ENCODE measurements at places on chromosomes 16 and 17. TPM values are rescaled to one million over a fixed set of nuclear protein-coding genes. Genes with fewer than 3 reads are reported as not detected.

DNA sequence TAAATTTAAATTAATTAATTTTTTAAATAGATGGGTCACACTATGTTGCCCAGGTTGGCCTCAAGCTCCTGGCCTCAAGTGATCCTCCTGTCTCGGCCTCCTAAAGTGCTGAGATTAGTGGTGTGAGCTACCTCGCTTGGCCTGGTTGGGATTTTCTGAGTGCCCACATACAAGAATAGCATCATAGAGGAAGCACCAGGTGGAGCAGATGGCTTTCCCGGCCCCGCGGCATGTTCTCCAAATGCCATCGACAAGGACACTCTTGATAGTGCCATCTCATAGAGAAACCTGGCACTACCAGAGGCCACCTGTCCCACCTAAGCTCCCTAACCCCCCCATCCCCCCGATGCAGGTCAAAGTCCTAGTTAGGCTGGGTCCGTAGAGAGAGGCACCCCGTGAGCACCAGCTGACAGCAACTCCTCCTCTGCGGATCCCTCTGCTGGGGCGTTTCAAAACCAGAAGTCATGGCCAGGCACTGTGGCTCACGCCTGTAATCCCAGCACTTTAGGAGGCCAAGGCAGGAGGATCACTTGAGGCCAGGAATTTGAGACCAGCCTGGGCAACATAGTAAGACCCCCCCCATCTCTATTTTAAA, 65.9 kb downstream of the DNAH3 start:
- H3K4me3 ChIP-seq = no peak overlapping the region
- H3K36me3 ChIP-seq = no peaks in the 10 kb centered on the region
- H3K27me3 ChIP-seq = no peaks in the 10 kb centered on the region
- no peak for DNase-seq
- peaks cover 2% of the 10 kb centered on the region for H3K4me1 ChIP-seq

- no peaks in the 10 kb centered on the region for H3K36me3 ChIP-seq
- H3K27me3 ChIP-seq = peaks cover 56% of the 10 kb centered on the region
- H3K4me3 ChIP-seq = no peak overlapping the region
- no peaks in the 10 kb centered on the region for H3K4me1 ChIP-seq
- no peak overlapping the region for H3K27ac ChIP-seq
Observed at GRCh38 chr17:1298606-1299005, 19.1 kb downstream of the TRARG1 start.

GRCh38 chr16:8848939-8849391, 19.8 kb downstream of the CARHSP1 start:
- H3K4me3 ChIP-seq = no peak overlapping the region
- peak; percentile 2 for DNase-seq
- peaks cover 34% of the 10 kb centered on the region for H3K4me1 ChIP-seq
- H3K36me3 ChIP-seq = peaks cover 74% of the 10 kb centered on the region

DNA sequence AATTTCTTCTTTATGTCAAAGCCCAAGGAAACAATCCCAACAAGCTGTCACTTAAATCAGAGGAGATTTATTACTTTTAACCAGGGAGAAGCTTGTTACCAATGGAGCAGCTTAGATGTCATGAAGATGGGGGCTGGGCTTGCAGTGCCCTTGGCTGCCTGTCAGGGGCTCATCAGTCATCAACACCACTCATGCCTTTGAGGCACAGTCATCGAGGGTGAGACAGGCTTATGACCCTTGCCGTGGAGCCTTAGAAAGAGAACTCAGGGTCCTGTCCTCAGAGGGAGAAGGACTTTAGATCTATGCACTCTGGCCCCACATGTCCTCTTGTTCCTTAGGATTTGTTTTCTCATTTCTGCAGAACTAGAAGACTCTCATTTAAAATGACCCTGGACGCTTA, 318.3 kb downstream of the CBLN1 start:
- H3K4me3 ChIP-seq = no peak overlapping the region
- no peaks in the 10 kb centered on the region for H3K36me3 ChIP-seq
- peak; percentile 7 for DNase-seq
- no peaks in the 10 kb centered on the region for H3K27me3 ChIP-seq
- no peak overlapping the region for H3K27ac ChIP-seq

DNA sequence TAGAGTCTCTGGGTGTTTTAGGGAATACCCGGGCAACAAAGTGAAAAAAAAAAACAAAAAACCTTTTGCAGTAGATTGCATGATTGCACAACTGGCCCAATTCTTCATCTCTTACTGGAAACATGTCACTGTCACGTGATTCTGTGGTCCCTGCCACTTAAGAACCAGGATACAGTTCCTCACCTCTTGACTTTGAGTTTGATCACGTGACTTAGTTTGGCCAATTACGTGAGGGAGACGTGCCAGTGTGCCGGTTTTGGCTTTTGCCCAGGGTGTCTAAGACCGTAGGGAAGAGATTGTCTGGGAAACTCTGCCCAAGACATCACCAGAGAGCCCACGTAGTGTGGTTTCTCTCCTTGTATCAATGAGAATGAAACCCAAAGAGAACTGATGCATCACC, 88.7 kb downstream of the GRIN2A start:
- peaks cover under 1% of the 10 kb centered on the region for H3K4me1 ChIP-seq
- H3K4me3 ChIP-seq = no peak overlapping the region
- DNase-seq = no peak
- H3K27me3 ChIP-seq = no peaks in the 10 kb centered on the region
- no peaks in the 10 kb centered on the region for H3K36me3 ChIP-seq

- H3K4me1 ChIP-seq = no peaks in the 10 kb centered on the region
- no peak for DNase-seq
- no peaks in the 10 kb centered on the region for H3K27me3 ChIP-seq
- H3K36me3 ChIP-seq = peaks cover 100% of the 10 kb centered on the region
- no peak overlapping the region for H3K27ac ChIP-seq
Observed at GRCh38 chr16:28106467-28107215, 43.1 kb upstream of the GSG1L start.

- no peak overlapping the region for H3K4me3 ChIP-seq
- DNase-seq = no peak
- peaks cover 20% of the 10 kb centered on the region for H3K4me1 ChIP-seq
Observed at GRCh38 chr17:19263641-19264051, 26.5 kb downstream of the EPN2 start.

DNA sequence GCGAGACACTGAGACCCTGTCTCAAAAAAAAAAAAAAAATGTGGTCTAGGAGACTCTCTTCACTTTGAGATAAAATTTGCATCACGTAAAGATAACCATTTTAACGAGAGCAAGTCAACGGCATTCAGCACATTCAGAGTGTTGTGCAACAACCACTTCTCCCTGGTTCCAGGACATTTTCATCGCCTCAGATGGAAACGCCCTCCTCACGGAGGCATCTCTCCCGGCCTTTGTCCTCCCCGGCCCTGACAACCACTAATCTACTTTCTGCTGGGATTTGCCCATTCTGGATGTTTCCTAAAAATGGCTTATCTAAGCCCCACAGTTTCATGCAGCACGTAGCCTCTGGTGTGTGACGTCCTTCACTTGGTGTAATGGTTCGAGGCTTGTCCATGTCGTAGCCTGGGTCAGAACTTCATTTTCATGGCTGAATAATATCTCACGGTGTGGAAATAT, 6.4 kb upstream of the NPRL3 start:
- no peak for DNase-seq
- H3K27me3 ChIP-seq = peaks cover 8% of the 10 kb centered on the region
- no peaks in the 10 kb centered on the region for H3K4me1 ChIP-seq
- no peak overlapping the region for H3K27ac ChIP-seq
- no peak overlapping the region for H3K4me3 ChIP-seq

DNA sequence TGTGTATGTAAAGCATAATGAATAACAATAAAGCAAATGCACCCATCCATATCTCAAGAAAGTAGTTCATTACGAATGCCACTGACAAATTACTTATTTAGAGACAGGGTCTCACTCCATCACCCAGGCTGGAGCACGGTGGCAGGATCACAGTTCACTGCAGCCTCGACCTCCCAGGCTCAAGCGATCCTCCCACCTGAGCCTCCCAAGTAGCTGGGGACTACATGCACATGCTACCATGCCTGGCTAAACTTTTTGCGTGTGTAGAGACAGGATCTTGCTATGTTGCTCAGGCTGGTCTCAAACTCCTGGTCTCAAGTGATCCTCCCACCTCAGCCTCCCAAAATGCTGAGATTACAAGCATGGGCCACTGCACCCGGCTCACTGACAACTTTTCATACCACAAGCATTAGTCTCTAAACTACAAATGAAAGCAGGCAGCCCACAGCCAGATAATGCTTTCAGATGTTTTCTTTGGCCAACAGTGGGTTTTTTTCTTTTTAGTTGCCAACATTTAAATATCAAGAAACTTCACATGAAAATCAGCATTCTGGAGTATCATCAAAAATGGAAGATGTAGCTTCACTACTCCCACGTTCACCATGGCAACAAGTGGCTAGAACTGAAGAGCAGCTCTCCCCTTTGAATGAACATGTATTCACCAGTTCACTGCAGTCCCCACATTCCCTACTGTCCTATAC, 7.7 kb downstream of the ARHGAP17 start:
- no peak overlapping the region for H3K4me3 ChIP-seq
- no peaks in the 10 kb centered on the region for H3K36me3 ChIP-seq
- no peaks in the 10 kb centered on the region for H3K27me3 ChIP-seq
- peaks cover 81% of the 10 kb centered on the region for H3K4me1 ChIP-seq

- peak; percentile 78 for DNase-seq
- peaks cover 74% of the 10 kb centered on the region for H3K4me1 ChIP-seq
- peak overlapping the region; percentile 89 for H3K27ac ChIP-seq
- no peaks in the 10 kb centered on the region for H3K27me3 ChIP-seq
Observed at GRCh38 chr16:85612191-85612800, 826 bp upstream of the GSE1 start.

DNA sequence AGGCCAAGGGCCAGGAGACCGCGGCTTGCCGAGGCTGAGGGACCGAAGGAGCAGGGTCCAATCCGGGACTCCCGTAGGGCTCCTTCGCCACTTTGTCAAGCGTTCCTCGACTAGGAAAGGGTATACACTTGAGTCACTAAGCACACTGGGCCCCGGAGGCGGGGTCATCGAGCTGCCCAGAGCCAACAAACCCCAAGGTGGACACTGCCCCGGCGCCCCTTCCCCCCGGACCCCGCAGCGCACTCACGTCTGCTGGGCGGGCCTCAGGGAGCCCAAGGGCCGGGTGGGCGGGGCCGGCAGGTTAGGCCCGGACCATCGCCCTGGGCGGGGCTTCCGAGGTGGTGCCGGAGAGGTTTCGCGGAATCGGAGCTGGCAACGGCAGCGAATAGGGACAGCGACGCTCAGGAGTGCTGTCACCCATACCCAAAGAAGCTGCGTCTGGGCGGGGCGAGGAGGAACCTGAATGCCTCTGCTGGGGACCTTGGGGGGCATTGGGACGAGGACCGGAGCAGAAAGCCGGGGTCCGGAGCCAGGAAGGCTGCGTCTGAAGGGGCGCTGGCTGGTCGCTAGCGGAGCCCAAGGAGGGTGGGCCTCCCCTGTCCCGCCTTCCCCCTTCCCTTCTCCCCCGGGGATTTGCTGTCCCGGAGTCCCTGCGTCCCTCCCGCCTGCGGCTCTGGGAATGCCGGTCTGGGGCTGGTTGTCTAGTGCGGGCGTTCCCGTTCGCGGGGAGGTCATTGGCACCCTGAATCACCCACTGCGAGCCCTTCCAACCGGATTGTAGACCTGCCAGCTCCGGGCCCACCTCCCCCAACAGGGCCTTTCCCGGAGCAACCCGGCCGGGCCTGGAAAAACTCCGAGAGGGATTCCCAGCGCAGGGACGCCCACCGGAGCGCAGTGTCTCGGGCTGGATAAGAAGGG, 118.2 kb upstream of the SMURF2 start:
- peaks cover 63% of the 10 kb centered on the region for H3K27me3 ChIP-seq
- peaks cover 3% of the 10 kb centered on the region for H3K36me3 ChIP-seq
- H3K4me1 ChIP-seq = peaks cover 61% of the 10 kb centered on the region
- H3K4me3 ChIP-seq = peak overlapping the region; percentile 70

GRCh38 chr17:957856-958421, 21.6 kb downstream of the NXN start:
- no peaks in the 10 kb centered on the region for H3K36me3 ChIP-seq
- H3K27me3 ChIP-seq = no peaks in the 10 kb centered on the region
- H3K27ac ChIP-seq = no peak overlapping the region
- DNase-seq = no peak
- peaks cover 21% of the 10 kb centered on the region for H3K4me1 ChIP-seq

Gene SLC47A2
- not detected for total RNA-seq

Gene PDPK1
- total RNA-seq = 38.5 TPM

Gene GAS2L2
- 0.11 TPM for total RNA-seq

Gene FGF11
- total RNA-seq = 8.1 TPM

Gene ARL4D
- 5.6 TPM for total RNA-seq

Gene COIL
- 6.7 TPM for total RNA-seq

Measured in heart right ventricle (tissue), 16 donors.